NCI-H187 treated with DMSO at 0.1 percent for 48 hours (cell line): ENCODE measurements at places on chromosomes 11 and 22.

DNA sequence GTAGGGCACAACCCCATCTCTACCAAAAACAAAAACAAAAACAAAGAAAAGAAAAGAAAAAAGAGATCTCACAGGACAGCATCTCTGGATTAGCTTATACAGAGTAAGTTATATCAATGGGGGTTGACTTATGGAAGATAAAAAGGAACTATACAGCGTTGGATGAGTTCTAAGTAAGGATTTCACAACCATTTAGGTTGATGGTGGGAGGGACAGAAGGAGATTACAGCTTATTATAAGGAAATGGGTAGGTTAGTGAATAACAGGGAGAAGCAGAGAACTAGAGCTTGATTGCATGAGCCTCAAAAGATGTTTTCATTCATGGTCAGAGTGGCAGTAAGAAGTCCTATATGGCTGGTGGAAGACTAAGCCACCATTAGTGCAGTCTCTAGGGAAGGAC lies 60.3 kb downstream of the CECR2 start:
- no peak for DNase-seq

DNA sequence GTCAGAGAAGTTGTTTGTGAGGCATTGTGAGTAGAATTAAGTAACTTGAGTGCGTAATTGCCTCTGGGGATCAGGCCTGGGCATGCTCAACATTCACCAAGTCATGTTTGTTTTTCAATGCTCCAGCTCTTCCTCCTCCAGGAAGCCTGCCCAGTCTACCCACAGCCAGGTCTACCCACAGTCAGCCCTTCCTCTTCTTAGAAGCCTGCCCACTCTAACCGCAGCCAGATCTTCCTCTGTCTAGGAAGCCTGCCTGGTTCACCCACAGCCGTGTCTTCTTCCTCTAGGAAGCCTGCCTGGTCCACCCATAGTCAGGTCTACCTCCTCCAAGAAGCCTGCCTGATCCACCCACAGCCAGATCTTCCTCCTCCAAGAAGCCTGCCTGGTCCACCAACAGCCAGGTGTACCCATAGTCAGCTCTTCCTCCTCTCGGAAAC lies 25.0 kb downstream of the LRP5 start:
- no peak for DNase-seq

GRCh38 chr11:79431535-79431934 lies 9.3 kb downstream of the TENM4 start:
- DNase-seq = no peak

GRCh38 chr22:36755316-36755715 lies 20.6 kb downstream of the IFT27 start:
- no peak for DNase-seq

DNA sequence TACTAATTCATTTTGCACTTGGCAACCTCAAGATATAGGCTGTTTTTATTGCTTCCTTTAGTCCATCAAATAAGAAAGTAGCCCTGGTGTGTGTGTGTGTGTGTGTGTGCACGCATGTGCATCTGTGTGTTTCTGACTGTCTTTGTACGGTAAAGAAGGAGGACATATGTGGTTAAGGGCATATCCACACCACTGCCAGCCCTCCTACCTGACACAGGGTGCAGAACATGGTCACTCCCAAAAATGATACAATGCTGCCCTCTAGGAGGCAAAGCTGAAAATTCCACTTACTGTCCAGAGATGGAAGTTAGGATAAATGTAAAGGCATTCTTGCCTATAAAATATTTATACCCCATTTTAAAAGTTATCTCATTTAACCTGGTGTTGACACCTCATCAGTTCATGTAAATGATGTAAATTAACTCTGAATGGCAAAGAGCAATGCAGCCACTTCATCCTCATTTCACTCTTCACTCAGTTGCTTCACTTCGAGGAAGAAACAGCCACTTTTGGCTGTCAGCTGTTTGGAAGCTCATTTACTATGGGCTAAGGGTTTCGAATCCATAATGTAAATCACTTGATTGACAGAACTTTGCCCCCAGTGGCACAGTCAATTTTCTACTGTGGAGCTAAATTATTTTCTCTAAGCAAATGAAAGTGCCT lies 83.1 kb upstream of the MTNR1B start:
- peak; percentile 58 for DNase-seq

- DNase-seq = no peak
These were observed 20.4 kb upstream of the EHF start for GRCh38 chr11:34600339-34601084.

DNA sequence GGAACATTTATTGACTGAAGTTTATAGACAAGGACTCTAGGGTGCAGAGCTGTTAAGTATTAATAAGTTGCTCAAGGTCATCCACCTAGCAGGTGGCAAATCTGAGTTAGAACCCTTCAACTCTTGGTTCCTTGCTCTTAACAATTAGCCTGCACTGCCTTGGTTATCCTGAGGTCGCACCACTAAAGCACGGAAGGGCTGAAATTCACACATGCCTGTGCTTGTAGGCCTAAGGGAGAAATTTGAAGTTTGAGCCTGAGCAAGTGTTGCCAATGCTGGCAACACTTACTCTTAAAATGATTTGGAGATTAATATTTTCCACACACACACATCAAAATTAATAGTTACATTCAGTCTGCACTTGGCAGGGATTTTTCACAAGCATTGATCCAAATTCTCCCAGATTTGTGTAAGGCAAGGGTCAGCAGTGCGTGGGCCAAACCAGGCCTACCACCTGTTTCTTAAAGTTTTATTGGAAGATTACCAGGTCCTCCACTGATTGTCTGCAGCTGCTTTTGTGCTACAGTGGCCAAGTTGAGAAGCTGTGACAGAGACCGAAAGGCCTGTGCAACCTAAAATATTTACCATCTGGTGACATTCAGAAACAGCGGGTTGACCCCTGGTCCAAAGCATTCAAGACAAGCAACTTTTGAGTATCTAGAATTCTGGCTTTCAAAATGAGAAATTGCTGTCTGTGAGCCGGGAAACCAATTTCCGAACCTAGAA lies 16.3 kb downstream of the APOL5 start:
- DNase-seq = no peak

DNA sequence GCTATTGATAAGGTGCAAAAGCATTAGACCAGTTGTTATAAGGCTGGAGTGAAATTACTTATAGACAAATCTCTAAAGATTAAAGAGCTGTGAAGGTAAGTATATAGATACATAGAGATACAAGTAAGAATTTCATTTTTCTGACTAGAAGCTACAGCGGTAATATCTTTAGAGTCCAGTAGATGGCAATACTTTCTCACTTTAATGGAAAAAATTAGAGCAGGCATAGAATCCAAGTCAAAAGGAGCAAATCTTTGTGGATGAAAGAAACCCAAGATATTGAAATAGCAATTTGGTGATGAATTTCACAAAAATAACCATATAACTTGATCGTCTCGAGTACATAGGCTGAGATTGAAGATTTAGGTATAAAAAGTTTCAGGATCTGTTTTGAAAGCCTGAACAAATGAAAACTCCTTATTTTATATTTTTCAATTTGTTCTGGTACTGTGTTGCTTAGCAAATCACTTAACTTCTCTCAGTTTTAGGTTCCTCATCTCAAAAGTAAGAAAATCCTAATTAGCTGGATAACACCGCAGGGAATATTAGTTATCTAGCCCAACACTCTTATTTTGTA lies 81.9 kb downstream of the UVRAG start:
- DNase-seq = peak; percentile 13

GRCh38 chr11:102322560-102322959 lies 5.3 kb downstream of the BIRC3 start:
- DNase-seq = no peak

DNA sequence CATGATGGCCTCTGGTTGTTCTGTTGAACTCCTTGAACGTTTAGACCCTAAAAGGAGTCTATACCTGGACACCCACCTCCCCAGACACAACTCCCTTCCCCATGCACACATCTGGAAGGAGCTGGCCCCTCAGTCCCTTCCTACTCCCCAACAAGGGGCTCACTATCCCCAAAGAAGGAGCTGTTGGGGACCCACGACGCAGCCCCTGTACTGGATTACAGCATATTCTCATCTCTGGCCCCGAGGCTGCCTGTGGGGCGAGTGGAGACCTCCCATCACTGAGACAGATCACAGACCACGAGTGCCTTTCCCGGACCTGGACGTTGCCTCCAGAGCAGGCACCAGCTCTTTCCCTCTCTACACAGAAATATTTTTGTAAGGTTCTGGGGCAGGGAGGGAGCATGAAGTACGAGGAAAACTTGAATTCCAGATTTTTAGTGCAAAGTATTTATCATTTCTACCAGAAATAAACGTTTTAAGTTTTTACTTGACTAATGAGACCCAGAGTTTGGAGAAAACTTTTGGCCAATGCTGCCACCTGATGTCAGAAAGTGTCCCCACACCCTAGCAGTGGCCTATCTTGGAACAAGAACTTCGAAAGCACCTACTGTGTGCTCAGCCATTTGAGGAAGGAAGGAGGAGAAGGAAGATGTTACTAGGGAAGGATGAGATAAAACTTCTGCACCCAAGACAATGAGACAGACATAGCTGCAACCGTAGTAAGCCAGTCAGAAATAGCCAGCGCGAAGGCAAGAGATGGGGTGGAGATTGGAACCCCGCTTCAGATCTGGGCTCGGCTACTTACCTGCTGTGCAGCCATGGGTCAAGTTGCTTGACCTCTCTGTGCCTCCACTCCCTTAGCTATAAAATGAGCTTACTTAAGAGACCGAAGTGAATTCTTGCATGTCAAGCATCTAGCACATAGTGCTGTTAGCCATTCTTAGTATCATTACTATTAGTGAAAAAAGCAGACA lies 10.2 kb upstream of the POU2F3 start:
- DNase-seq = no peak

GRCh38 chr22:20966883-20967696 lies at the start of gene AIFM3:
AIFM3 (plus strand) TSS chr22:20967255; CDS start chr22:20967945, 690 bp downstream.
- DNase-seq = no peak

GRCh38 chr22:43127166-43127908 lies 15.9 kb downstream of the MCAT start:
- no peak for DNase-seq

DNA sequence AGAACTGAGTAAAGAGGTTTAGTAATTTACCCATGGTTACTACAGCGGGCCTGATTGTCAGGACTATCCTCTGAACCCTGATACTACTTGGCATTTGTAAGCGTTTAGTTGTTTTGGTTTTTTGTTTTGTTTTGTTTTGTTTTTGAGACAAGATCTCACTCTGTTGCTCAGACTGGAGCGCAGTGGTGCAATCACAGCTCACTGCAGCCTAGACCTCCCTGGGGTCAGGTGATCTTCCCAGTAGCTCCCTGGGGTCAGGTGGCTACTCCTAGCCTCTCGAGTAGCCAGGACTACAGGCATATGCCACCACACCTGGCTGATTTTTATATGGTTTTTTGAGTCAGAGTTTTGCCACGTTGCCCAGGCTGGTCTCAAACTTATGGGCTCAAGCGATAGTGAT lies 118.6 kb downstream of the WNT11 start:
- DNase-seq = no peak

- DNase-seq = no peak
These were observed 9.4 kb downstream of the IGSF9B start for GRCh38 chr11:133947321-133947756.

DNA sequence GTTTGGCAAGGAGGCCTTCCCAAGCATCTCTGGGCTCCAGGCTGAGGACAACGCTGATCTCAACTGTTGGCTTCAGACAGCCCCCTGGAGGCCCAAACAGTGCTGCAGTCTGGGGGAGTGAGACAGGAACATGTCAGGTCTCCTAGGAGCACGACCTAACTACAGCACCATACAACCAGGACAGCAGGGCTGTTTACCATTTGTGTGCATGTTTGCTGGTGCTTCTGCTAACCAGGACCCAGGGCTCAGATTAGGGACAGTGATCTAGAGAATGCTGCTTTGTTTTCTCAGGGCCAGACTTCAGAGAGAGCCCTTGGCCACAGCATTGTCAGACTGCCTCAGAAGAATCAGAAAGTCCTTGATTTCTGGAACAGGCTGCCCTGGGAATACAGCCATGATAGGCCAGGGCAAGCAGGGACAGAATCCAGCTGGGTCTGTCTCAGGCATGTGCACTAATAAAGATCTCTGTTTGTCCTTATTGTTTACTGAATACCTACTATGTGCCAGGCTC lies 126.5 kb downstream of the VPREB1 start:
- DNase-seq = no peak

GRCh38 chr11:68038226-68038717 lies 553 bp upstream of the TCIRG1 start:
- no peak for DNase-seq

GRCh38 chr11:116543911-116544475 lies 228.8 kb downstream of the BUD13 start:
- no peak for DNase-seq

- no peak for DNase-seq
These were observed 45.2 kb downstream of the NEU3 start for GRCh38 chr11:75033916-75034315.

DNA sequence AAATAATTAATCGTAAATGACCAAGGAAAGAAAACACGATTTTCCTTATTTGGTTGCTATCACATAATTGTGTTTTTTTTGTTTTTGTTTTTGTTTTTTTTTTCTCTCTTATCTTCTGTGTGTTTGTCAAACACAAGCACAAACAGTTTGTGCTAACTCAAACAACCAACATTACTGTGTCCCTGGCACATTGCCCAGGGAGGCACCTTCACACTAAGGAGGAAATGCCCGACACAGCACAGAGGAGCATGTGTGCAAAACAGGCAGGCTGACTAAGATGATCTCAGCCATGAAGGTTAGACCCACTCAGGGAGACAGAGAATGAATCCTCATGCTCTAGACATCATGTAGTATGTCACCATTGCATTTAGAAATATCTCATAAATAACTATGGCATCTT lies 130.1 kb downstream of the SOX6 start:
- no peak for DNase-seq

- DNase-seq = no peak
These were observed 142.9 kb downstream of the SNX19 start for GRCh38 chr11:130773244-130773820.

- no peak for DNase-seq
These were observed 31.5 kb downstream of the SLC35F2 start for GRCh38 chr11:107827041-107827440.

DNA sequence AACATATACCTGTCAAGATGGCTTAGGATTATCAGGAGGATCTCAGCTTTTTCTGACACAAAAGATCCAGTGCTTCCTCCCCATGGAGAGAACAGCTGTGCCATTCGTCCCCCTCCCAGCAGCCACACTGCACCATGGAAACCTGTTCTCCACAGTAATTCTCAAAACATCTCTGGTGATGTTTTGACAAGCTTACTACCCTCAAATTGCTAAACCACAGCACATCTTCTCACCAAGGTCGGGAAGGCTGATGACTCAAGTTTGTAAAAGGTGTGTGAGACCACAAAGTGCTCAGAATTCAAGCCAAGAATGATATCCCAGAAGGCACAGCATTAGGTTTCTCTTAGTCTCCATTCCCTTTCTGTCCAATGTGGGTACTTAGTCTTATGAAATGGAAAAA lies 3.9 kb upstream of the RAB38 start:
- no peak for DNase-seq

DNA sequence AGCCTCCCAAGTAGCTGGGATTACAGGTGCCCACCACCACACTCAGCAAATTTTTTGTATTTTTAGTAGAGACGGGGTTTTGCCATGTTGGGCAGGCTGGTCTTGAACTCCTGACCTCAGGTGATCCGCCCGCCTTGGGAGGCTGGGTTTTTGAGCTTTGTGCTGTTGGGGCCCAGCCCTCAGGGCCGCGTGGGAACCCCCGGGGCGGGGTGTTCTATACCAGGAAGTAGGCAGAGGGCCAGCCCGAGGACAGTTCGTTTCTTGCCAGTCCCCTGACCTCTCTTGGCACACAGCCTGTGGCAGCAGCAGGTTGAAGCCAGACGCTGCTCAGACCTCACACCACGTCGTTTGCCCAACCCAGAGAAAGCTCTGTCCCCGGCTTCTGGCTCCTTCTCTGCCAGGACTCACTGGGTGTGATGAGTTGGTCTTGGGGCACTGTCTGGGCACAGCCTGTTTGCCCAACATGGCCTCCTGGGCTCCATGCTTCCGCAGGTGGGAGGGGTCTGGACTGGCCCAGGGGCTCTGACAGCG lies 24.9 kb upstream of the CHKA start:
- no peak for DNase-seq

- DNase-seq = no peak
These were observed 10.0 kb upstream of the CCDC83 start for GRCh38 chr11:85845124-85845631.
